ENCODE measurements at places on chromosomes 13 and 19. TPM values are rescaled to one million over a fixed set of nuclear protein-coding genes. Genes with fewer than 3 reads are reported as not detected.

DNA sequence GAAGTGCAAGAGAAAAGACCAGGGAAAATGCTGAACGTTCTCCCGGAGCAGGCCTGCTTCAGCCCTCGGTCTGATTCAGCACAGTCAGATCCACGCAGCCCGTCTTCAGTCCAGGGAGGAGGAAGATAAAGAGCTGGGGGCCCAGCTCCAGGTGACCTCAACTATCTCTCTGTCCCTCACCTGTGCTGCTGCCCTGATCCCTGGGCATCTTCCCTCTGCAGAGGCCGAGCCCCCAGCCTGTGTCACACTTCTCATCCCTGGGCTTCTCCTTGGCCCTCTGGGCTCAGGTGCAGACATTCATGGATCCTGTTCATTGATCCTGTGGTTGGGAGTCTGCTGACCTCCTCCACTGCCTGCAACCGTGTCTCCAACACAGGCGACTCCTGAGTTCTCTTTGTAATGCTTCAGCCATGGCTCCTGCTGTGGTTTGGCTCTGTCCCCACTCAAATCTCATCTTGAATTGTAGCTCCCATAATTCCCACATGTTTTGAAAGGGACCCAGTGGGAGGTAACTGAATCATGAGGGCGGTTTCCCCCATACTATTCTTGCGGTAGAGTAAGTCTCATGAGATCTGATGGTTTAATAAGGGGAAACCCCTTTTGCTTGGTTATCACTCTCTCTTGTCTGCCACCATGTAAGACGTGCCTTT lies 27.9 kb downstream of the COL4A2 start:
- DNase-seq: no peak

Gene BRME1
- total RNA-seq: 1.3 TPM

GRCh38 chr13:107367258-107367657 lies 799.3 kb upstream of the ARGLU1 start:
- no peak for DNase-seq

- no peak for DNase-seq
Observed at GRCh38 chr19:57241176-57241575, 744 bp downstream of the ZNF805 start.

Gene RGL3
- total RNA-seq: 33.4 TPM

- DNase-seq: no peak
Observed at GRCh38 chr19:46959894-46960556, 59.6 kb upstream of the NPAS1 start.

GRCh38 chr19:32570081-32570785 lies 10.8 kb upstream of the PDCD5 start:
- DNase-seq: peak; percentile 48

Gene NCAN
- total RNA-seq: 0.20 TPM

Gene PIN1
- total RNA-seq: 31.6 TPM

GRCh38 chr13:100464006-100464405 lies 124.6 kb downstream of the GGACT start:
- no peak for DNase-seq

DNA sequence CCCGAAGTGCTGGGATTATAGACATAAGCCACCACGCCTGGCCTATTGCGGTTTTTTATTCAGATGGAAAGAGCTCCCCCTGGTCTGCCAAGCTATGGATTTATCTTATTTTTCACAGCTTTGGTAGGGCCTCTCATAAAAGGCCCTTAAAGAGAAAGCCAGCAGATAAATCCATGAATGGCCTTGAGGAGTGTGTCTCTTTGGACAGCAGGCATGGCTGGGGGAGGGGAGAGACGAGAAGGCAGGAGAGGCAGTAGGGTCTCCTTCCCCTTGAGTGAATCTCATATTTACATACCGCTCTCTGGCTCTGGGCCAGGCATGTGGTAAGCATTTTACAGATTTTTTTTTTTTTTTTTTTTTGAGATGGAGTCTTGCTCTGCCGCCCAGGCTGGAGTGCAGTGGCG lies 25.2 kb downstream of the MARK4 start:
- no peak for DNase-seq

Gene SYCN
- 1.6 TPM for total RNA-seq

DNA sequence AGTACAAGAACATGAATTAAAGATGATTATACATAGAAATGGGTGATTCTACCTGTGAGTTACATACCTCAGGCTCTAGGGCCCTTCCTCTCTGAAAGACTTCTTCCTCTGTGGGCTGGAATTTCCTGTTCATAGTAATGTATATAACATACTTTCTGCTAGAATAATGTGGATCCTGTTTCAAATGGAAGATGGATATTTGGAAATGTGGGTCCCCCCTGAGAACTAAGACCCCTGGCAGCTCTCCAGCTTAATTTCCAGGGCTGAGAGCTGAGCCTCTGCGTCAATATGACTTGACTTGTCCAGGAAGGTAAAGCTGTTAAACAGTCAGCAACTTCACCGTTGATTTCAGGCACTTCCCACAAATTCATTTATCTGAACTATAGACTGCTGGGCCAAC lies 296.3 kb downstream of the NALCN start:
- no peak for DNase-seq

Gene FGF21
- 0.75 TPM for total RNA-seq

- no peak for DNase-seq
Observed at GRCh38 chr19:42229855-42230351, 9.8 kb downstream of the ZNF526 start.

- no peak for DNase-seq
Observed at GRCh38 chr13:99251921-99252320, 6.3 kb downstream of the GPR18 start.

DNA sequence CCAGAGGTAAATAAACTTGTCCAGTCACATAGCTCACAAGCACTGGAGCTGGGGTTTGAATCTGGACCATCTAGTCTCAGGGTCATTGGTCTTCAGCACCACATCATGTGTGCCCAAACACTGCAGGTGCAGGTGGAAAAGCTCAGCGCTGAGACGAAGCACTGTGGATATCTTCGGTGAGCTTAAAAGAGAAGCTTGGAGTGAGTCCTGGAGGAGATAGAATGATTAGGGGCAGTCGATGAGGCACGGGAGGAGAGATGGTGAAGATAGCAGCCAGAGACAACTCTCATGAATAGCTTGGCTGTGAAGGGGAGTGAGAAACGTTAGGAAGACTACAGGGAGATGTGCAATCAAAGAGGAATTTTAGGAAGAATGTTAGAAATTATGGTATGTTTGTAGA lies 389.3 kb downstream of the FGF9 start:
- no peak for DNase-seq

- no peak for DNase-seq
Observed at GRCh38 chr19:5282901-5283300, 57.7 kb downstream of the PTPRS start.

Gene KIRREL2
- 0.20 TPM for total RNA-seq
